Upper lobe of left lung (tissue), 6 donors: ENCODE measurements at places on chromosomes 3 and 15. TPM values are rescaled to one million over a fixed set of nuclear protein-coding genes. Genes with fewer than 3 reads are reported as not detected.

DNA sequence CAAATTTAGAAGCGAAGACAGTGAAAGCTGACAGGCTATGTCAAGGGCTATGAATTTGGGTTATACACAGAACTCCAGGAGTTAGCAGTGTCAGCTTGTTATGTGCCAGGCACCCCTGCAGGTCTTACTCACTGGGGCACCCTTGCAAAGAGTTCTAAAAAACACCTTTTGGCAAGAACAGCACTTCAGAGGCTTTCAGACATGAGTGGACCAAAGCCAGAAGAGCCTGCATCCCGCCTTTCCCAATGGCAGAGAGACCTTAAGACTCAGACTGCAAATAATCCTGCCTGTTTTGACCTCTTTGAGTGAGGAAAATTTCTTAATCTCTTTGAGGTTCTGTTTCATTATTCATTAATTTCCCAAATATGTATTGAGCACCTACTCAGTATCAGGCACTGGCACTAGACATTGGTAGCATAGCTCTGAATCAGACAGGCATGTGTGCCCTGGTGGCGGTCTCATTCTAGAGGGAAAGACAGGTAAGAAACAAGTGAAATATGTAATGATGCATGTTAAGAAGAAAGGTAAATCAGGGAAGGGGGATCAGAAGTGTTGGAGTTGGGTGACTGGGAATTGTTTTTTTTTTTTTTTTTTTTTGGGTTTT is 280.0 kb downstream of the KBTBD8 start:
- no peak for DNase-seq
- H3K36me3 ChIP-seq: no peaks in the 10 kb centered on the region
- H3K4me3 ChIP-seq: no peak overlapping the region
- H3K27me3 ChIP-seq: no peaks in the 10 kb centered on the region

DNA sequence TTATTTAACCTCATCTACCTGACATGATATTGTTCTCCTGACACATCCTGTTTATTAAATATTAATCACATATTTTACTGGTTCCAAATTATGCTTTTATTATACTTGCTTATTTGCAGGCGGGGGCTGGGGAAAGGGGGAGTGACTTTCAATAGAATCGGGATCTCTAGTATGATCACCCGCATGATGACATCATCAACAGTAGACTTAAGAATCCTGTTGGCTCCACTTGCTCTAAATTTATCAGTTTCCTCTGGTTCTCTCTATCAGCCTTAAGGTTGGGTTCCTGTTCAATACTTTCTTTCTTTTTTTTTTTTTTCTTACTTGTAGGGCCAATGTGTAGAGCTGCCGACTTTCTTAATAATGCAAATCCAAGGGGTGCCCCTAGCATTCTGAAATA is 317.5 kb downstream of the BCHE start:
- H3K4me3 ChIP-seq: no peak overlapping the region
- H3K27ac ChIP-seq: no peak overlapping the region
- H3K4me1 ChIP-seq: no peaks in the 10 kb centered on the region
- no peak for DNase-seq
- no peaks in the 10 kb centered on the region for H3K36me3 ChIP-seq

- no peak overlapping the region for H3K4me3 ChIP-seq
- H3K27me3 ChIP-seq: peaks cover 37% of the 10 kb centered on the region
- peaks cover 19% of the 10 kb centered on the region for H3K4me1 ChIP-seq
- no peak for DNase-seq
- H3K36me3 ChIP-seq: no peaks in the 10 kb centered on the region
These were observed 8.9 kb upstream of the EOMES start for GRCh38 chr3:27730774-27731659.

DNA sequence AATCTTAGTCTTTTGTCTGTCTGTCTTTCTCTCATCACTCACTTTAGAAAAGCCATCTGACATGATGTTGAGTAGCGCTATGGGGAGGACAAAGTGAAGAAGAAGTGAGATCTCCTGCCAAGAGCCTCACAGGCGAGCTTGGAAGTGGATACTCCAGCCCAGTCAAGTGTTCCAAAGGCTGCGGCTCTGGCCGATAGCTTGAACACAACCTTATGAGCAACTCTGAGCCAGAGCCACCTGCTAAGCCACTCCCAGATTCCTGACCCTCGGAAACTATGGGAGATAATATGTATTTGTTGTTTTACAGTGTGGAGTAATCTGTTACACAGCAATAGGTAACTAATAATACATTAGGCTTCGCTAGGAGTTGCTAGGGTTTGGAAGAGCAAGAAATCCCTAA is 76.2 kb downstream of the MB21D2 start:
- no peak overlapping the region for H3K27ac ChIP-seq
- H3K27me3 ChIP-seq: no peaks in the 10 kb centered on the region
- no peaks in the 10 kb centered on the region for H3K4me1 ChIP-seq
- no peaks in the 10 kb centered on the region for H3K36me3 ChIP-seq
- no peak overlapping the region for H3K4me3 ChIP-seq
- peak; percentile 42 for DNase-seq

GRCh38 chr15:68574046-68574445 is 4.7 kb upstream of the CORO2B start:
- no peak overlapping the region for H3K4me3 ChIP-seq
- DNase-seq: peak; percentile 43
- no peak overlapping the region for H3K27ac ChIP-seq
- no peaks in the 10 kb centered on the region for H3K27me3 ChIP-seq
- no peaks in the 10 kb centered on the region for H3K36me3 ChIP-seq

The ACP3 gene
- 17.5 TPM for total RNA-seq
